ENCODE measurements at places on chromosomes 3 and 15. TPM values are rescaled to one million over a fixed set of nuclear protein-coding genes. Genes with fewer than 3 reads are reported as not detected.

CHRNA7 gene
- total RNA-seq, result 2.0 TPM

TNFAIP8L3 gene
- total RNA-seq, result 1.3 TPM

TGM5 gene
- not detected for total RNA-seq

PML gene
- total RNA-seq, result 24.5 TPM

STX19 gene
- not detected for total RNA-seq

MAP4 gene
- 56.3 TPM for total RNA-seq

DPPA4 gene
- total RNA-seq, result not detected

MFGE8 gene
- 83.4 TPM for total RNA-seq

MORC1 gene
- 0.02 TPM for total RNA-seq

PLSCR5 gene
- total RNA-seq, result not detected

FAH gene
- total RNA-seq, result 40.4 TPM

HEXA gene
- total RNA-seq, result 114 TPM

CLSTN2 gene
- 7.6 TPM for total RNA-seq

SLITRK3 gene
- total RNA-seq, result not detected

LARP6 gene
- 28.2 TPM for total RNA-seq

GRK7 gene
- total RNA-seq, result not detected

GRCh38 chr15:75114796-75115195 is 86.9 kb upstream of the C15orf39 start:
- DNase-seq, result no peak

DNA sequence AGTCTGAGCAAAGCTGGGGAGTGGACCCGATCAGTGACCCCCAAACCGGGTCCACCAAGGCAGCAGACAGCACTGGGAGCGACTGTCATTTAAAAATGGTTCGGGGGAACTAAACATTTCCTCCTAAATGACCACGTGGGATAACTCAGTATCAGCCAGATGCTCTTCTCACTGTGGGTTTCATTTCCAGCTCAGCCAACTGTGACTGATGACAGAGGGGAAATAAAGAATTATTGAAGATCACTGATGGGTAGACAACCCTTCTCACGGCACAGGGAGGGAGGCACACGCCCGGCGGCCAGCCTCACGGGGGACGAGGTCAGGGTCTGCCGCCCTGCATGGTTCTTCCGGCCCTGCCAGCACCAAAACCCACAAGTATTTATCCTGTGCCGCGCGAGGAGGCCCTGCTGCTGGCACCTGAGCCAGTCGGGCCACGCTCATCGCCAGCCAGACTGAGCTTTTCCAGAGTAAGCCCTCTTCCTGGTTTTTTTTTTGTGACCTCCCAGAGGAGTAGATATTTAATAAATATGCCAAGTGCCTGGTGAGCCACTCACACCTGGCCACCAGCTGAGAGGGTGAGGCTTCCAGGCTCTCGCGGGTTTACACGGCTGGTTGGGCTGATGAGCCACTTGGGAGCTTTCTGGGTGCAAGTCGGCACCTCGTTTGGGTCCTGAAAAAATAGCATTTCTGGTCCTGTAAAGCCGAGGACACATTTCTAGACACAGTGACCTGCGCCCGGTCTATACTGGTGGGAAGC is 6.2 kb downstream of the MELTF start:
- DNase-seq, result no peak

DNA sequence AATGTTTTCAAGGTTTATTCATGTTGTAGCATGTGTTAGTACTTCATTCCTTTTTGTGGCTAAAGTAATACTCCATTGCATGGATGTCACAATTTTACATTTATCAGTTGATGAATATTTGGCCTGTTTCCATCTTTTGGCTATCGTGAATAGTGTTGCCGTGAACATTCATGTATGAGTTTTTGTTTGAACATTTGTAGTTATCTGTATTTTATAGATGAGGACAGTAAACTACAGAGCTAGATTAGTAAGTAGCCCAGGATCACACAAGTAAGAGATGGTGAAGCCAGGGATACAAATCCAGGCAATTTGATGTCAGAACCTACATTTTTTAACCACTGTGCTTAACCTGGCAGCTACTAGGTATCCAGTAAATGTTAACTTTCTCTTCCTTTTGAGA is 63.2 kb downstream of the ASTE1 start:
- peak; percentile 19 for DNase-seq

GRCh38 chr3:15102256-15102655 is 3.3 kb upstream of the RBSN start:
- peak; percentile 39 for DNase-seq

GRCh38 chr3:50487181-50487580 is 16.3 kb downstream of the CACNA2D2 start:
- no peak for DNase-seq

DNA sequence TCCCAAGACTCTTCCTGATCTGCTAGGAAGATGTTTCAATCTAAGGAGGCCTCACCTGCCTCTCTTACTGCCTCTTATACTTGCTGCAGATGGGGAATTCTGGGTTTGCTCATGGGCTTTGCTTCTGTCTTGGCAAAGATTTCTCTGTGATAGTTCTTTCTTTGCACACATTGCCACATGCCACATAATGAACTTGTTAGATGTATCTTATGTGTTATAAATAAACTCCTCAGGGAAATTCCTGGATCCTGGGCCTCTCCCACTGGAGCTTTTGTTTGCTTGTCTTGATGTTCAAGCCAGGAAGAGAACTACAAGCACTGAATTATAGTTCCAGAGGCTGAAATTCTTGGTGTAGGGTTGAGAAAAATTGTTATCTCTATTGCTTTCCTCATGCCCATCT is 12.2 kb downstream of the RTP1 start:
- DNase-seq, result no peak

GRCh38 chr3:170344971-170345370 is 12.5 kb upstream of the SKIL start:
- no peak for DNase-seq

DNA sequence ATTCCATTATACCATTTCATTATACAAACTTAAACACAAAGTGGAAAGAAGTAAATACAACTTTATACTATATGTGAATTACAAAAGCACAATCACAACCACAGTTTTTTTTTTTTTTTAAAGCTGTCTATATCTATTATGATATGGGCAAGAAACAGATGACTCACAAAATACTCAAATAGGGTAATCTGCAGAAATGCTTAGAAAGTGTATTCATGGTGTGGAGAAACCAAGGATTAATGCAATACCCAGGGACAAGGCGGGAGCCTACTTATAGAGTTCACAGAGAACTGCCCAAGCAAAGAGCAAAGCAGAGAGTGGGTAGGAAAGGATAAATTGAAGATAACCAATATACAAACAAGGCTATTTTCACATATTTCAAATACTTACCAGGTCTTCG is 332.0 kb downstream of the FHIT start:
- no peak for DNase-seq

DNA sequence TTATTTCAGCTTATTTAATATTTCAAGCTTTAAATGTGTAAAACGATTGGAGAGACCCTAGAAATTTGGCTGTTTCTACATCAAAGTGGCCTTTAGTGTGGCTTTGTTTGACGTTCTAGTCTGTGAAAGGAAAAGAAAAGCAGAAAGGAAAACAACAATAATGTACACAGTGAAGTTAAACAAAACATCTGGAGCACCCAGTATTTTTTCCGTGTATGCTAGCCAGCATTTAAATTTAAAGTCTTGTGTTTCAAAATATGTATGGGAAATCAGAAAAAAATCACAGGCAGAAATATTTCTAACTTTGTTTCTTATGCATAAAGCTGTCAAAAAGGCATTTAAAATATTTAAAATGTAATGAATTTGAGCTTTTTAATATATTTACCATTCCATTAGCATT is 218.1 kb downstream of the NAALADL2 start:
- no peak for DNase-seq

GRCh38 chr3:7536510-7536909 is 675.6 kb downstream of the GRM7 start:
- DNase-seq, result no peak

DNA sequence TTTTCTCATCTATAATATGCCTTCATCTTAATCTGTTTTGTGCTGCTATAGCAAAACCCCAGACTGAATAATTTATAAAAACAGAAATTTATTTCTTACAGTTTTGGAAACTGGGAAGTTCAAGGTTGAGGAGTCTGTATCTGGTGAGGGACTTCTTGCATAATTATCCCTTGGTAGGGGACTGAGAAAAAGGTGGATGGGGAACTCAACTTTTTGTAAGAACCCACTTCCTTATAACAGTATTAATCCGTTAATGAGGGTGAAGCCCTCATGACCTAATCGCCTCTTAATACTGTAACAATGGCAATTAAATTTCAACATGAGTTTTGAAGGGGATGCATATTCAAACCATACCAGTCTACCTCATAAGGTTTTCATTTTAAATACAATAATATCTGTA is 17.4 kb upstream of the MYH15 start:
- no peak for DNase-seq

GRCh38 chr3:45580112-45580765 is 14.3 kb upstream of the LIMD1 start:
- no peak for DNase-seq

DNA sequence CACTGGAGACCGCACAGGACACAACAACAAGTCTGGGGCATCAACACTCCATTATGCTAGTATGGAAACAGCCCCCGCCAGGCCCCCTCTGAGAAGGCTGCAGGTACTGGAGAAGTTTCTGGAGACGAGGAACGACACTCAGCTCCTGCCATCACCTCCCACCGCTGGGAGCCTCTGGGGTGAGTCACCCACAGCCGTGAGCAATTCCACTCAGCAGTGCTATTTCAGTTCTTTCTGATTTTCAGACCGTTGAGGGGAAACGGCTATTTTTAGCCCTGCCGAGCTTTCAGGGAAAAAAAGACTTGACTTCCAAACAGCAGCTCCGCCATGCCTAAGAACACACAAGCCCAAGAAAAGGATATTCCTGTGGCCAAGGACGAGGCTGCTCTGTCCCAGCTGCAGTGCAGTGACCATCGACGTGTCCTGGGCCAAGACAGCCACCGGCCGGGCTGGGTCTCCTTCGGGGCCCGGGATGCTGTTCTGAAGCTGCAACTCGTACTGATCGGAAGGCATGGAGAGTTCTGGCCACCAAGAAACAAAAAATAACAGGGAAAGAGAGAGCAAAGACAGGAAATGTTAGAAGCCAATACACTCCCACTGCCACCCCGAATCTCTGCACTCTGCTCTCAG is 40.8 kb downstream of the NUP210 start:
- peak; percentile 75 for DNase-seq

- no peak for DNase-seq
These were observed 928.5 kb upstream of the ROBO1 start for GRCh38 chr3:80696280-80696679.

- DNase-seq, result no peak
These were observed 46.2 kb upstream of the PPP4R2 start for GRCh38 chr3:72950372-72950771.

- DNase-seq, result no peak
These were observed 28.7 kb downstream of the USP8 start for GRCh38 chr15:50452927-50453326.

GRCh38 chr3:125289429-125289981 is 77.0 kb upstream of the SLC12A8 start:
- DNase-seq, result no peak

DNA sequence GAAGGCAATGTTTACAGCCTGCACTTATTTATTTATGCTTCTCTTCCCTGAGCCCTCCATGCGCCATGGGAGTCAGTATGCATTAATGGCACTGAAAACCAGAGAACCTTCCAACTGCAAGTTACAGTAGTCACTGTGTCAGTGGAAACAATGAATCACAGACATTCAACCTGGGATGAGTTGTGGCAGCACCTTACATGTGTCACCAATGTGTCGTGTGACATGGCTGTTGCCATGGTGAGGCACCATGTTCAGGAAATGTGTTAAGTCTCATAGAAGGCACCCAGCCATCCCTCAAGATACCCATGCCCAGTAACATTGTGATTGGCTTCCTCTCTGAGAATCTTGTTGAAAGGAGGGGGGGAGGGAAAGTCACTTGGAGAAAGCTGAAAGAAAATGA is 105.0 kb downstream of the FOXP1 start:
- peak; percentile 62 for DNase-seq

GRCh38 chr3:80050826-80051601 is 283.2 kb upstream of the ROBO1 start:
- DNase-seq, result no peak

GRCh38 chr3:94965867-94966475 is 903.1 kb downstream of the NSUN3 start:
- DNase-seq, result no peak

- no peak for DNase-seq
These were observed 108.1 kb upstream of the TPM1 start for GRCh38 chr15:62934236-62934971.

GRCh38 chr3:39378957-39379777 is 4.0 kb upstream of the SLC25A38 start:
- no peak for DNase-seq

DNA sequence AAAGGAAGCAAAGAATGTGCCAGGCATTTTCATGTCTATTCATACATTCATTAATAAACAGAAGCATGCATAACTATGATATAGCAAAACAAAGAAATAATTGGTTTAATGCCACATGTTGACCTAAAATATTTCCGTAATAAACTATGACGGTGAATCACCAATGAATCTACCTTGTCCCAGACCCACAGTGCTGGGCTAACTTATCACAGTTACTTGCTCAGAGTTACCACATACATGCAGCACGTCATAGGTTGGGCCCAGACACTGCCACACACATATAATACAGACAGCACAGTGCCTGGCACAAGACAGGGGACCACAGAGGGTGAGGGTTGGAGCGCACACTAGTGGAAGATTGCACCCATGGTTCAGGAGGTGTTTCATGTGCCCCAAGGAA is 86.9 kb downstream of the ATP1B3 start:
- DNase-seq, result no peak

All from M059J (cell line).